Bone marrow (tissue), 2 donors: ENCODE measurements at places on chromosomes 3 and 15.

DNA sequence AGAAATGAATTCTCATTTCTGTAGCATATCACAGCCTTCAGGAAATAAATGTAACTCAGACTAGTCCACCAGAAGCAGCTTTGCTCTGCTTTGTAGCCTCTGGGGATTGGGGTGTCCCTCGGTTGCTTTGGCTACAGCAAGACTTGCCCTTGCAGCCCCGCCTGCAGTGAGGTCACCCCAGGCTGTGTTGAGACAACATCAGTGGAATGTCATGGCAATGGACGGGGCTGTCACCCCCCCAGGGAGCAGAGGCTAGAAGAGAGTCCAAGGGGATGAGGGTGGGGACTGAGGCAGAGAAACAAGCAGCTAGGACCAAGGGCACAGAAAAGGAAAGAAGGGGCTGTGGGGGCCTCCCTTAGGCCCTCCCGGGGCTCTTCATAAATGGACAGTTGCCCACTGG lies 854 bp downstream of the CLEC3B start:
- DNase-seq: no peak

- no peak for DNase-seq
Measured at GRCh38 chr15:62119874-62120273, 45.2 kb downstream of the C2CD4B start.

- DNase-seq: no peak
Measured at GRCh38 chr3:31050296-31050695, 155.8 kb upstream of the GADL1 start.

- no peak for DNase-seq
Measured at GRCh38 chr3:33221241-33221640, 2.6 kb upstream of the SUSD5 start.

GRCh38 chr3:138578961-138579574 lies 15.0 kb downstream of the CEP70 start:
- no peak for DNase-seq
